ENCODE measurements at places on chromosomes 4 and X. TPM values are rescaled to one million over a fixed set of nuclear protein-coding genes. Genes with fewer than 3 reads are reported as not detected.

DNA sequence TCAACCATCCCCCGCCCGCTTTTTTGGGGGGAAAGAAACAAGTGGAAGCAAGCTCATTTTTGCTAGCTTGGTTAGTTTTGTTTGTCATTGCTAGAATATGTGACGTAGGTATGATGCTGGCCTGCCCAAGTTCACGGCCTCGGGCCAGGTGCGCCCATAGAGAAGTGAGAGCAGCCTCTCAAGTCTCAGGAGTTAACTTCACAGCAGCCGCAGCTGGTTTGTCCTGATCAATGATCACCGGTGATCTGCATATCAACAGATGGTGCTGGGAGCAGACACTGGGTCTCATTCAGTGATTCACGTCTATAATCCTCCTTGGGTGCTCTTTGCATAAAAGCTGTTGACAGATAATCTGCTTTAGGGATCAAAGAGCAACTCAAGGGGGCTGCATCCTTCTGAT is 50.1 kb downstream of the ENPP6 start:
- no peak overlapping the region for H3K4me3 ChIP-seq
- H3K4me1 ChIP-seq = peaks cover 15% of the 10 kb centered on the region

SLIT2 gene
- 13.4 TPM for total RNA-seq

GRCh38 chr4:106096454-106096853 is 201.2 kb downstream of the NPNT start:
- no peaks in the 10 kb centered on the region for H3K4me1 ChIP-seq
- DNase-seq = no peak
- no peaks in the 10 kb centered on the region for H3K36me3 ChIP-seq
- no peak overlapping the region for H3K4me3 ChIP-seq
- H3K27me3 ChIP-seq = no peaks in the 10 kb centered on the region

DNA sequence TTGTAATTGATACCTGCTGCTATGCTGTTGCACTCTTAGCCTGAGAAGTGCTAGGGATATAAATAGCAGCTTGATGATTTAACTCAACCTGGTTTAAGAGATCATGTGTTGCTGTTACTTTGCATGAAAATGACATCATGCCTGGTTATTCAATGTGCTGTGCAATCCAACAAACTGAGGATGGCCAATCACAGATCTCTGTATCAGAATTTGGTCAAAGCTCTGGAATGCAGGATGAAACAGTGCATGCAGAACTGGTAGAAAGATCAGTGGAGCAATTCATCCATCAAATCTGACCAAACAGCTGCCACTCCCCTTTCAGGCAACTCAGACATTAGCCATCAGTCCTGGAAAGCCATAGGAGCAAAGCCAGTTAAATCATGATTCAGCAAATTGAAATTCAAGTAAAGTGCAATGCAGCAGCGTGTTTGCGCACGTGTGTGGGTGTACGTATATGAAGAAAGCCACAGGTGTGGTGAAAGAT is 160.3 kb upstream of the RASGEF1B start:
- H3K27ac ChIP-seq = no peak overlapping the region
- no peaks in the 10 kb centered on the region for H3K36me3 ChIP-seq
- H3K4me3 ChIP-seq = no peak overlapping the region
- H3K4me1 ChIP-seq = no peaks in the 10 kb centered on the region
- H3K27me3 ChIP-seq = no peaks in the 10 kb centered on the region

- no peak for DNase-seq
- H3K36me3 ChIP-seq = no peaks in the 10 kb centered on the region
These were observed 619.7 kb downstream of the GRXCR1 start for GRCh38 chr4:43512253-43512652.

DNA sequence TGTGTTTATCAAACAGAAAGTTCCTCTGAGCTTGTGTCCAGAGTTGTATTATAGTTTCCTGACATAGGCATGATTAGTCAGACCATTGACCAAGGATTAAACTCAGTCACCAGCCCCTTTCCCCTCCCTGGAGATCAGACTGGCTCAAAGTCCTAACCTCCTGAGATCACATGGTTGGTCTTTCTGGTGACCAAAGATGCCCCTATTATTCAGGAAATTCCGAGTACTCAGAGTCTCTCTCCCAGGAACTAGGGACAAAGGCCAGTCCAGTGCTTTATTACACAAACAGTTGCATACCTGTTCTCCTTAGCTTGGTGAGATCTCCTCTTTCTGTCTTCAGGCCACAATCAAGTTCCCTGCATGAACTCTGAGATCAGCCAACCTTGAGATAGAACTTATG is 14.5 kb upstream of the ENPP6 start:
- no peaks in the 10 kb centered on the region for H3K27me3 ChIP-seq
- no peak for DNase-seq
- no peak overlapping the region for H3K27ac ChIP-seq
- H3K36me3 ChIP-seq = no peaks in the 10 kb centered on the region
- H3K4me1 ChIP-seq = peaks cover 7% of the 10 kb centered on the region
- no peak overlapping the region for H3K4me3 ChIP-seq

Measured in SJSA1 (cell line).